ENCODE measurements at places on chromosomes 5 and 9.

DNA sequence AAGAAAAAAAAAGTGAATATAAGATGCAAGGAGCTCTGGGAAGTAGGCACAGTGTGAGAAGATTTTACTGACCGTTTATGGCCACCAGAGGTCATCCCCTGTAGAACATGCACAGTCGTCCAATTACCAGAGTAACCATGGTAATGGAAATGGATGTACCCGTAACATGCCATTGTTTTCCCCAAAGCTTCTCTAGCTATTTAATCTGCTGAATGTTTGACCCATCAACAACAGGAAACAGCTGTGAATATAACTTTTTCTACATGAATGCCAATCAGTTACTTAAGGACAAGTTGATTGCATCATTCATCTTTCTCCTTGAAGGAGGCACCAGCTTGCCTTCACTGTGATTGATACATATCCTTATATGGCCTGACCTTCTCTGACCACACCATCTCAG is 1967.0 kb upstream of the CDH9 start:
- no peak for DNase-seq

DNA sequence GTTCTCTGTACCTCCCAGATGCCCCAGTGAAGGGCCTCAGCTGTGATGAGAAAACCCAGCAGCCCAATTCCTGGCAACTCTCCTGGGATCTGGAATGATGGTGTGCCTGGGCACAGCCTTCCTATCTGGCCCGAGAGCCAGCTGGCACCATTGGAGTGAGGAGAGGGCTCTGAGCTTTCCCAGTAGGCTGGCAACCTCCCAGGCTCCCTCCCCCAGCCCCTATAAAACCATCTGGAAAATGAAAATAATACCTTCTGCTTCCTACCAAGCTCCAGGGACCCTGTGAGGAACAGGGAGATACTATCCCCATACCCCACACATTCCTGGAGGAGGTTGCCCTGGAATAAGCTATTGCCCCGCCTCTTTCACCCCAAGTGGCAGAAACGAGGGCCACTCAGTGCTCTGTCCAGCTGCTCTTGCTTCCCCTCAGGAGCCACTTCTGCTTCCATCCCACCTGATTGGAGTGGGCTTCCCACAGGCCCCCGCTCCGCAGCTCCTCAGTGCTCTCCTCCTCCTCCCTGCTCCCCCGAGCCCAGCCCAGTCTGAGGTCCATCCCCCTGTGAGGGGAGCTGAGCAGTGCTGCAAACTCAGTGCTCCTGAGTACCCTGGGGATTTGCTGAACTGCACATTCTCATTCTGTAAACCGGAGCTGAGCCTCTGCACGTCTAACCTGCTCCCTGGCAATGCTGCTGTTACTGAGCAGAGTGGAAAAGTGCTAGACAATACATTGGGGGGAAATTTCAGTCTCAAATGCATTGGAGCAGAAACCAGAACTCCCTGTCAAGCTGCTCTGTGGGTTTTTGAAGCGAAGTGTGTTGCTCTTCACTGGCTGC is 74.7 kb downstream of the THBS4 start:
- DNase-seq, result no peak

DNA sequence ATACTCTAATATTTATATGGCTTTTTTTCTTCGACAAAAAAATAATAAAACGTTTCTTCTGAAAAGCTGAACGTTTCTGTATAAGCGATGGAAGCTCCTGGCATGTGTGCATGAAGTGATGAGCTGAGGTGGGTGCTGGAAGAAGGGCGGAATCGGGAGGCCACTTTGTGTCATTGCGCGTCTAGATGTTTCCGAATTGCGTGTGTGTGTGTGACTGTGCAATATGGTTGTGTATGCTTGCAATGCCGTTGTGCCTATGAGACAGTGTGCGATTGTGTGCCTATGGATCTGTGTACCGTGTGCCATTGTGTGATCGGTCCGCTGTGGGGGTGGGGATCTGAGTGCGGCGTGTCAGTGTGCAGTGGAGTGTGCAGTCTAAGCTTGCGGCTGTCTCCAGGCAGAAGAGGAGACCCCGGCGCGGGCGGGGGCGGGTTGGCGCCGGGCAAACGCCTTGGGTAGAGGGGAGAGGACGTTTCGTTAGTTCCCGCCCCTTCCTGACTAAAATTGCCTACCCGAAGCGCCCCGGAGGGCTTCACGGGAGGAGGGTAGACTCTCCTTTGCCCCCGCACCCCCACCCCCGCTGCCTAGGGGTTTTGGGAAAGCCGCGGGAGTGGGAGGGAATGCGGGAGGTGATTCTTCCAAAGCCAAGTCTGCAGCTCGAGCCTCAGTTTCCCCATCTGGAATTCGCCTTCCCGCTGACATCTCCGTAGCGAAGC is 24.2 kb downstream of the PCDHGC5 start:
- no peak for DNase-seq

DNA sequence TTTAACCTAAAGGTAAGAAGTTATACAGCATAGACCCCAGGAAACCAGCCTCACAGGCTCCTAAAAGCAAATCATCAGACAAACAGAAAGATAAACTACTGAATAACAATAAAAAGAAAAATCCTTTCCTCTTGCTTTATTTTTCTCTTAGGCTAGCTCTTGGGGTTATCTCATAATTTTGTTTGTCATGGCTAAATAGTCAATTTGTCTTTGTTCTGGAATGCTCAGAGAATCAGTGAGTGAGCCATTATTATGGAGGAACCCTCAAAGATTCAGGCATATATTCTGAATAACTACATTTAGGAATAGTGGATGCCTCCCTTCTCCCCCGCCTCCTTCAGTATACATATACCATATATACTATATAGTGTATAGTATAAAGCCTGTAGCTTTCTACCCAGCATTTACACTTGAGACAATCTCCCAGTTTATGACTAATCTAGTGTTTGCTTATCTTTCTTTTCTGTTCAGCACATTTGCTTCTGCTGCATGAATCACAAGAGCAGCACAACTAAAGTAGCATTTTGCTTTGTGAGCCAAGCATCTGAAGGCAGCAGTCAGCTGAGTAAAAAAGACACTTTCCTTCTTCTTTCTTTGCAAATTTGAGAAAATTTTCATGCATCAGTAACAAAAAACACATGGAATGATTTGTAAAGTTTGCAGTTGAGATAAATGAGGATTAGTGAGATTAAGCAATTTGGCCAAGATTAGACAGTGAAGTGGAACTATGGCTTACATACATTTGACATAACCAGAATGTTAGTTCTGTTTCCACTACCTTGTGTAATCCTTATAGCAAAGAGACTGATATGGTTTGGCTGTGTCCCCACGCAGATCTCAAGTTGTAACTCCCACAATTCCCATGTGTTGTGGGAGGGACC is 45.3 kb upstream of the PPP3R2 start:
- DNase-seq, result no peak

DNA sequence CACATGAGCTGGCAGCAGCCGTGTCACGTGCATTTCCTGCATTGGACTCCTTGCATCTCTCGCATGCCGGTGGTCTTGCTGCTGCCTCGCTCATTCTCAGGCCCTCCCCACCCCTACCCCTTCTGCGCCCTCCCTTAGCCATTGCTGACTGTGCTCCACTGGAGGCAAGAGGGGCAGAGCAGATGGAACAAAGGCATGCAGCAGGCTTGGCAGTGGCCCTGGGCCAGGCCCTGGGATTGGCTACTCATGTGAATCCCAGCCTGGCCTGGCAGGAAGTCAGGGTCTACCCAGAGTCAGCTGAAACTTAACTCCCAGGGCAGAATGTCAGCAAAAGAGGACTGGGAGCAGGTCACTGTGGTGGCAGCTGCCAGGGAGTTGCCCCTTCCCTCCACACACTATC is 62.3 kb downstream of the TSTD2 start:
- no peak for DNase-seq

- DNase-seq, result no peak
Observed at GRCh38 chr5:9553561-9553960, 7.7 kb upstream of the SEMA5A start.

GRCh38 chr9:134029248-134030226 is 4.3 kb downstream of the BRD3OS start:
- no peak for DNase-seq

DNA sequence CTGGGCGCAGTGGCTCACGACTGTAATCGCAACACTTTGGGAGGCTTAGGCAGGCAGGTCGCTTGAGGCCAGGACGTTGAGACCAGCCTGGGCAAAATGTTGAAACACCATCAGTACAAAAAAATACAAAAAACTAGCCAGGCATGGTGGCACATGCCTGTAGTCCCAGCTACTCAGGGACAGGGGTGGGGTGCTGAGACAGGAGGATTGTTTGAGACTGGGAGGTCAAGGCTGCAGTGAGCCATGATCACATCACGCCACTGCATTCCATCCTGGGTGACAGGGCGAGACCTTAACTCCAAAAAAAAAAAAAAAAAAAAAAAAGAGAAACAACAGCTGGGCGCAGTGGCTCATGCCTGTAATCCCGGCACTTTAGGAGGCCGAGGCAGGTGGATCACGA is 23.7 kb downstream of the DCAF12 start:
- no peak for DNase-seq

DNA sequence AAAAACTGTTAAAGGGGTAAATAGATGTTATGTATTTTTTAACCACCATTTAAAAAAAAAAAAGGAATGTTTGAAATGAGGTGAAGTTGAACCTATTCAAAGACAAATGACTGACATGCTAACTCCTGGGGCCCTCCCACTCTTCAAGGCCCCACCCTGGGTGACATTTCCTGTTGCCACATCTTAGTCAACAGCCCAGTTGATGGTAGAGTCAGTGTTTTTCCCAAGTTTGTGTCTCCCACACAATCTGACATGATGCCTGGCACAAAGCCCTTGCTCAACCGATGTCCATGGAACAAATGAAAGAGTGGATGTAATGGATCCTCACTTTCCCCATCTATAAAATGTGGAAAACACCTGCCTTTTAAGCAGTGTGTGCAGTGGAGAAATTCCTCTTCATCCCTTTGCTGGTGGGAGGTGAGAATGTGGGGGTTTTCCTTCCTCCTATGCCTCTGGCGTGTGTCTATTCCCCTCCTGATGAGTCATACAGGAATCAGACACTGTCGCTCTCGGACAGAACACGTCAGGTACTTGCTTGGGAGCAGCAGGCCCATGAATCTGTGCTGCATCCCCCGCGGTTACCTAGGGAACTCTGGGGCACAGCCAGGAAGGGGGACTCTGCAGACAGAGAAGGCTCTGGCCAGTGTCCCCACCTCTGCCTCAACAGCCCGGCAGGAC is 13.7 kb upstream of the ADRA1B start:
- DNase-seq, result no peak
